Amniotic epithelial cell (primary cell): ENCODE measurements at places on chromosomes 7 and 10.
A peak's percentile ranks its signal among the peaks of the same experiment; 100 is the strongest.

GRCh38 chr10:4663162-4663992, 162.6 kb upstream of the AKR1E2 start:
- DNase-seq: peak; percentile 100

DNA sequence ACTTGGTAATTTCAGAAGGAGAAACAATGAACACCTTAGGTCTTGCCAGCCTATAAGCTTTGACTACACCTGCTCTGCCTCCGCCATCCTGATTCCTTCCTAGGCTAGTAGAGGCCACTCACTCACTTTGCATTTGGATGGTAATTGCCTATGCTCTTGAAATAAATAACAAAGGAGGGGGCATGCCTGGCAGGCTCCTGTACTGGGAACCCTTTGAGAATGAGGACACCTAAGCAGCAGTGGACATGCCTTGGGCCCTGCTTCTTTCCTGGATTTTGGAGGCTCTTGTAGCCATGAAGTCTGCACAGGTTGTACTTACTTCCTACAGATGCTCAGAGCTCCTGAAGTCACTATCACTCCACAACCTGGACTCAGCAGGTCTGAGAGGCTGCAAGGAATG, 65.8 kb downstream of the BLNK start:
- no peak for DNase-seq

DNA sequence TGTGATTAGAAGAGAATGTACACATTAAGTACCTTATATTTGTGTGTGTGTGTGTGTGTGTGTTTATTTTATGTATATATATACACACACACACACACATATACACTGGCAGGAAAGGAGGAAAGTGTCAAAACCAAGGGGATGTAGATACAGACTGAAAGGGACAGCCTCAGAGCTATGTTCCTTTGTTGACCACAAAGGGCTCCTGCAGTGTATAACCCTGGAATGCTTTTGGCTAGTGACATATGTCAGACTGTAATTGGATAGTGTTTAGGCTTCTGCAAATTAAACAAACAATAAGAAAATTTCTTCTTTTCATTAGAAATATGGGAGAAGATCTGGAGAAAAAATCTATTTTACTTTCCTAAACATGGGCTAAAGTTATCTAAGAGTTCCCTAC, 15.9 kb downstream of the GBF1 start:
- DNase-seq: no peak

- DNase-seq: no peak
Observed at GRCh38 chr10:133067149-133068105, 20.3 kb upstream of the ADGRA1 start.

GRCh38 chr7:136728945-136729344, 139.5 kb upstream of the CHRM2 start:
- peak; percentile 7 for DNase-seq

GRCh38 chr7:35415411-35415822, 161.5 kb upstream of the TBX20 start:
- peak; percentile 35 for DNase-seq
